Subcutaneous preadipocyte (primary cell): ENCODE measurements at places on chromosomes 16 and 17. TPM values are rescaled to one million over a fixed set of nuclear protein-coding genes. Genes with fewer than 3 reads are reported as not detected.

Gene TRAF4
- 19.5 and 27.8 TPM in 2 replicates for total RNA-seq

Gene C1QTNF1
- total RNA-seq = 27.2 and 40.8 TPM in 2 replicates

Gene TEKT1
- total RNA-seq = not detected in 2 replicates

Gene SDF2
- 24.2 and 37.1 TPM in 2 replicates for total RNA-seq

Gene HSD17B1
- total RNA-seq = 1.5 and 4.3 TPM in 2 replicates

Gene TMC6
- total RNA-seq = 2.7 TPM in 1 of 2 replicates, not detected in the other

Gene STX1B
- total RNA-seq = 0.98 and 1.1 TPM in 2 replicates

Gene SEPTIN12
- total RNA-seq = not detected in 2 replicates

Gene DPEP2
- not detected in 2 replicates for total RNA-seq

Gene KRTAP1-1
- total RNA-seq = not detected in 2 replicates

Gene ZNF18
- 6.6 and 7.8 TPM in 2 replicates for total RNA-seq

Gene CDK5R1
- 0.73 and 0.78 TPM in 2 replicates for total RNA-seq

Gene CLEC3A
- not detected in 2 replicates for total RNA-seq

Gene NF1
- 48.1 and 63.1 TPM in 2 replicates for total RNA-seq

Gene CNTD1
- total RNA-seq = not detected in 2 replicates

Gene TBC1D3I
- total RNA-seq = under 0.01 TPM in 1 of 2 replicates, not detected in the other

Gene KRTAP4-9
- not detected in 2 replicates for total RNA-seq

Gene RFWD3
- 19.5 and 39.3 TPM in 2 replicates for total RNA-seq

Gene CDH11
- 6.5 and 19.8 TPM in 2 replicates for total RNA-seq

Gene WFIKKN2
- total RNA-seq = not detected in 2 replicates

Gene ANKFN1
- total RNA-seq = not detected in 2 replicates

Gene SEZ6L2
- total RNA-seq = 0.73 and 0.98 TPM in 2 replicates

Gene SCARF1
- total RNA-seq = 0.20 TPM in 1 of 2 replicates, not detected in the other

Gene PARN
- 28.7 and 32.1 TPM in 2 replicates for total RNA-seq

Gene LIMD2
- total RNA-seq = 1.8 and 4.7 TPM in 2 replicates

Gene DRC3
- 0.37 and 0.39 TPM in 2 replicates for total RNA-seq

Gene PYDC1
- not detected in 2 replicates for total RNA-seq

Gene NPIPB2
- 3.7 and 5.1 TPM in 2 replicates for total RNA-seq

Gene SLC38A8
- not detected in 2 replicates for total RNA-seq

Gene CLEC16A
- total RNA-seq = 18.0 and 26.2 TPM in 2 replicates

Gene TMEM238L
- total RNA-seq = not detected in 2 replicates

Gene TBC1D10B
- total RNA-seq = 38.6 and 47.3 TPM in 2 replicates

Gene CDH13
- 15.1 and 31.3 TPM in 2 replicates for total RNA-seq

Gene PRR35
- total RNA-seq = not detected in 2 replicates

Gene GNGT2
- total RNA-seq = not detected in 2 replicates

Gene ALOX15
- not detected in 2 replicates for total RNA-seq

Gene MYOCD
- total RNA-seq = not detected in 2 replicates

Gene TEX19
- under 0.01 TPM in 1 of 2 replicates, not detected in the other for total RNA-seq

Gene CACNG1
- total RNA-seq = not detected in 2 replicates

Gene NXPH3
- under 0.01 TPM in 1 of 2 replicates, not detected in the other for total RNA-seq

Gene ZNF624
- total RNA-seq = 2.7 and 3.3 TPM in 2 replicates

Gene P2RX1
- not detected in 2 replicates for total RNA-seq

Gene SLC6A2
- total RNA-seq = not detected in 2 replicates

Gene ZG16
- total RNA-seq = not detected in 2 replicates

Gene RND2
- under 0.01 and 0.39 TPM in 2 replicates for total RNA-seq

Gene IL34
- 0.59 and 0.73 TPM in 2 replicates for total RNA-seq

Gene CORO7
- total RNA-seq = 12.9 and 15.8 TPM in 2 replicates

Gene GAS7
- total RNA-seq = 4.5 and 18.4 TPM in 2 replicates

Gene CBFA2T3
- total RNA-seq = not detected in 2 replicates

Gene GNG13
- not detected in 2 replicates for total RNA-seq

Gene C17orf75
- total RNA-seq = 9.9 and 13.5 TPM in 2 replicates

Gene TBC1D24
- 11.0 and 16.2 TPM in 2 replicates for total RNA-seq

Gene NOXO1
- 0.39 TPM in 1 of 2 replicates, not detected in the other for total RNA-seq

Gene PDILT
- not detected in 2 replicates for total RNA-seq
